ENCODE measurements at places on chromosomes 4 and X. TPM values are rescaled to one million over a fixed set of nuclear protein-coding genes. Genes with fewer than 3 reads are reported as not detected.

GRCh38 chr4:8238036-8238511 is 31.5 kb upstream of the HTRA3 start:
- no peak for DNase-seq

DNA sequence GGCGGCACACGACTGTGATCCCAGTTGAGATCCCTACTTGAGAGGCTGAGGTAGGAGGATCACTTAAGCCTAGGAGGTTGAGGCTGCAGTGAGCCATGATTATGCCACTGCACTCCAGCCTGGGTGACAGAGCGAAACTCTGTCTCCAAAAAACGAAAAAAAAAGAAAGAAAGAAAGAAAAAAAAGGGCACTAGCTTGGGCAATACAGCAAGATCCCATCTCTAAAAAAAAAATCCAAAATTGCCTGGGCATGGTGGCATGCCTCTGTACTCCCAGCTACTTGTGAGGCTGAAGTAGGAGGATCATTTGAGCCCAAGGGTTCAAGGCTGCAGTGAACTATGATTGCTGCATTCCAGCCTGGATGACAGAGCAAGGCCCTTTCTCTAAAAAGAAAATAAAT is 10.7 kb upstream of the KLHL15 start:
- DNase-seq, result no peak

The AMTN gene
- 0.15 TPM for total RNA-seq

DNA sequence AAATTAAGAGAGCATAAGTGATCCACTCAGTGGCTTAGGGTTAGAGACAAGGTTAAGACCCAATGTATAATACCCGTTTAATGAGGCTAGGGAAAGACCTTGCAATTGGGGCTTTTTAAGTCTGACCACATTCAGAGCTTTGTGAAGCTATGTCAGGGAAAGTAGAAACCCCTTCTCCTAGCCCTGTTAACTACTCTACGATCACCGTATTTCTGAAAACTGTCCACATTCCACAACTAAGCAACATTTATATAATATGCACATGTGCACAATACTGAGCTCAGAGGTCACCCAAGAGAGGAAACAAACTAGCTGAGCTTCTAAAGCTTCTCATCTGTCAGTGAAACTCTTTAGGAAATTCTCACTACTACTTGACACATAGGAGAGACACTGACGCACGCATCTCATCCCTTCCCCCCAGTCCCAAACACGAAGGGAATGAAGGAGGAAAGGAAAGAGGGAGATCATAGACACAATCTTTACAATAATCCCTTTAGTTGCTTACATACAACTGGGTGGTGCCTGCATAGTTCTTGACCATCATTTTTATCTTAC is 56.2 kb downstream of the METTL14 start:
- no peak for DNase-seq

DNA sequence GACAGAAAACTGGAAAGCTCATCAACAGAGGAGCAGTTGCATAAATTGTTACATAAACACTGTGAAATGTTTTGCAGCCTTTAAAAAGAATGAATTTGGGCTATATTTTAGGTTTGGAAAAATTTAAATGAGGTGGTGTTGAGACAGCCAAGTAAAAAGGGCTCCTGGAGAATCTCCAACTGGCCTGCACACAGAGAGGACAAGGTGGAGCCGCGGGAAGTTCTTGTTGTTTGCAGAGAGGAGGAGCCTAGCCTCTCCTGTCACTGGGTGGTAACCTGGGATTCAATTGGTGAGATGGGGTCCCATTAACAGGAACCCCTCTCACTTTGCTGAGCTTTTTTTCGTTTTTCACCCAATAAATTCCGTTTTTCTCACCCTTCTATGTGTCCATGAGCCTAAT is 13.4 kb downstream of the GIMD1 start:
- no peak for DNase-seq

The DMRTC1 gene
- not detected for total RNA-seq

The TMPRSS11E gene
- total RNA-seq, result not detected

- no peak for DNase-seq
These were observed 91.3 kb downstream of the PPP1R2C start for GRCh38 chrX:42686706-42687105.

The TASL gene
- not detected for total RNA-seq

DNA sequence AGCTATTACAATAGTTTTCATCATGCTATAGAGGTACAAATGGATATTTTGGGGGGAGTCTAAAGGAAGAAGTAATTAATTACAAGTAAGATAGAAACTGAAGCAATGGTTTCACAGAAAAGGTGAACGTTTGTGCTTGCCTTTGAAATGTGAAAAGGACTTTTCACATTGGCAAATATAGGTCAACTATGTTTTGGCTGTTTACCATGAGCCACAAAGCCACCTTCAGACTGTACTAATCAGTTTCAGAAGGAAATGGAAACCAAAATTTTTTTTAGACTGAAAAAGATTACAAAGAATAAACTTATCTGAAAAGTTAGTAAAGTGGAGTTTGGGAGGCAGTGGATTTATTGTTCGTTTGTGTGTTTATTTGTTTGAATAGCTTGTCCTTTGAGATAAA is 32.1 kb downstream of the SYTL5 start:
- DNase-seq, result no peak
